ENCODE measurements at places on chromosomes 5 and 9. TPM values are rescaled to one million over a fixed set of nuclear protein-coding genes. Genes with fewer than 3 reads are reported as not detected.

The LECT2 gene
- not detected for polyA plus RNA-seq

The IFNA2 gene
- not detected for polyA plus RNA-seq

The MARVELD2 gene
- polyA plus RNA-seq: 2.8 TPM

The IFNA5 gene
- not detected for polyA plus RNA-seq

The PCDHGC4 gene
- 0.05 TPM for polyA plus RNA-seq

The NEK6 gene
- polyA plus RNA-seq: 8.3 TPM

The SMIM33 gene
- polyA plus RNA-seq: 0.05 TPM

The COL23A1 gene
- polyA plus RNA-seq: 2.6 TPM

The SLC6A3 gene
- polyA plus RNA-seq: 14.9 TPM

The PKD2L2 gene
- 0.07 TPM for polyA plus RNA-seq

The NPDC1 gene
- polyA plus RNA-seq: 71.1 TPM

The NPR3 gene
- 1.9 TPM for polyA plus RNA-seq

The ZNF484 gene
- polyA plus RNA-seq: 2.2 TPM

The CDC20B gene
- 0.27 TPM for polyA plus RNA-seq

The PTGDS gene
- 137 TPM for polyA plus RNA-seq

The SH3GL2 gene
- polyA plus RNA-seq: 1.8 TPM

The LCN15 gene
- 0.43 TPM for polyA plus RNA-seq

The DBH gene
- 0.25 TPM for polyA plus RNA-seq

The HARS1 gene
- 58.8 TPM for polyA plus RNA-seq

The KCNN2 gene
- 1.1 TPM for polyA plus RNA-seq

The ZNF782 gene
- polyA plus RNA-seq: 2.8 TPM

The LCN12 gene
- polyA plus RNA-seq: 14.4 TPM

The NIPSNAP3A gene
- polyA plus RNA-seq: 25.1 TPM

The KIF12 gene
- 1.8 TPM for polyA plus RNA-seq

The GARNL3 gene
- 1.5 TPM for polyA plus RNA-seq

The GFI1B gene
- 0.34 TPM for polyA plus RNA-seq

The CBY3 gene
- 0.07 TPM for polyA plus RNA-seq

The SRP19 gene
- polyA plus RNA-seq: 165 TPM

The PLAC8L1 gene
- polyA plus RNA-seq: 1.5 TPM

The ABLIM3 gene
- polyA plus RNA-seq: 7.3 TPM

The PCDH12 gene
- 0.52 TPM for polyA plus RNA-seq

The PCA3 gene
- 0.09 TPM for polyA plus RNA-seq

The FAM200C gene
- polyA plus RNA-seq: 5.5 TPM

The TAF1L gene
- under 0.01 TPM for polyA plus RNA-seq

The SEMA6A gene
- polyA plus RNA-seq: 3.6 TPM

The HRH2 gene
- polyA plus RNA-seq: 5.2 TPM

The IL13 gene
- polyA plus RNA-seq: 1.0 TPM

The PAIP2 gene
- polyA plus RNA-seq: 155 TPM

The ANKRA2 gene
- polyA plus RNA-seq: 59.2 TPM

The ZDHHC11B gene
- polyA plus RNA-seq: 2.2 TPM

The CYSRT1 gene
- 2.8 TPM for polyA plus RNA-seq

The AGXT2 gene
- 0.02 TPM for polyA plus RNA-seq

The SNAPC3 gene
- 18.1 TPM for polyA plus RNA-seq

The FOXE1 gene
- polyA plus RNA-seq: 4.4 TPM

The TXNDC8 gene
- 0.02 TPM for polyA plus RNA-seq

The GRIN1 gene
- polyA plus RNA-seq: 0.18 TPM
